ENCODE measurements at places on chromosomes 6 and 20.
A peak's percentile ranks its signal among the peaks of the same experiment; 100 is the strongest.

DNA sequence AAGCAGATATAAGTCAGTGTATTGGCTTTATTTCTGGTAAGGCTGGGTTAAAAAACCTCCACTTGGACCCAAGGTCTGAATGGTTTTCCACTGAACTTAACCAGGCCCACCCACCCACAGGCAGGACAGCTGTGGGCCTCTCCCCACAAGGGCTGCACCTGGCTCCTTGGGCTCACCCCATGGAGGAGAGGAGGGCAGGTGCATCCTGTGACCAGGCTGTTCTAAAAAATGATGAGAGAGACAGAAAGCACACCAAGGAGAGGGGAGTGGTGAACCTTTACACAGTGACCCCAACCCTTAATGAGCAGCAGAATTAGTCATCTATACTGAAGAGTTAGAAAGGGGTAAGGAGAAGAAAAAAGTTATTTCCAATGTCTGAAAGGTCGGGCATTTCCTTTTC, 34.5 kb upstream of the DUSP22 start:
- DNase-seq: no peak

- DNase-seq: peak; percentile 7
Observed at GRCh38 chr20:11585752-11586352, 331.8 kb upstream of the BTBD3 start.

GRCh38 chr20:24498641-24499040, 29.2 kb downstream of the SYNDIG1 start:
- no peak for DNase-seq

DNA sequence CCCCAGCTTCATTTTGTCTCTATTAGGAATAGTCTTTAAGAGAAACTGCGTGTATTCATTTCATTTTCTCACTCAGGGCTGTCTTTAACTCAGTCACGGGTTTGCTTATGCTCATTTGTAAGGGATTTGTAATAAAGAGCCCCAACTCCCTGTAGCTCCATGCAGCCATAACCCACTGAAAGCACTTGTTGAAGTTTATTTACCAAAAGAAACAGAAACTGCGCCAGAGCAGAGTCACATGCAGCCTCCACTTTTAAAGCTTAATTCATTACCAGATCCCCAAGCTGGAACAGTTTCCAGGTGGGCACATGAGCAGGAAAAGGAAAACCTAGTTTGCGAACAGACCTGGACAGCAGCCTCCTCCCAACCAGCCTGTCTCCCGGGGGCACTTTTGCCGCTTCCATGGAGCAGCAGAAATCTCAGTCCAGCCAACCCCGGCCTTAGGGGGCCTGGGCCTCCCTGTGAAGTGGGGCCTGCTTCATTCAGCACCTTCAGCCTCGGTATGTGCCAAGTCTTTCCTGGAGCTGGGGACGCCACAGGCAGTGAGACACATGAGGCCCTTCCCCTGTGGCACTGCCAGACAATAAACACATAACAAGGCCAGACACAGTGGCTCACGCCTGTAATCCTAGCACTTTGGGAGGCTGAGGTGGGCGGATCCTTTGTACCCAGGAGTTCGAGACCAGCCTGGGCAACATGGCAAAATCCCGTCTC, 4.5 kb downstream of the BCAS4 start:
- DNase-seq: no peak

DNA sequence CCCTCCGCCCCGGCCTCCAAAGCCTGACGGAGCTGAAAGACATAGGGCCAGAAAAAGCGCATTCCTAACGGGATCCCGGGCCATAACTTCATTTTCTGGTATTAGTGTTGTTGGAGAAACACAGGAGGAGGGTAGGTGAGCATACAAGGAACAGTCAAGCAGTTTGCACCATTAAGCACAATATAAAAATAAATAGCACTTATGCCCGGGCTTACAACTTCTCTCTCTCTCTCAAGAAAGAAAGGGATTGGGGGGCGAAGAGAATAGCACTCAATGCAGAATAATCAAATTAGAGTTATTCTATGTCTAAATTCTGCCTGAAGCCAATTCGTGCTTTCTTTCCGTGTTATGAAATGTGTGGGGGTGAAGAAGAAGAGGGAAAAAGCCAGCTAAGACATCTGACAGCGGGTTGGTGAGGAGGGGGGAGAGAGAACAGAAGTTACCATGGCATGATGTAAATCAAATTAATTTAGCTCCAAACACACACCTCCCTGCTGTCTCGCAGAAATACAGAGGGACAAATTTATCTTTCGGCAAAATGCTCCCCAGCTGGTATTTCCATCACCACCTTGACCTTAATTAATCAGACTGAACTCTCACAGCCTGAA, 508 bp upstream of the METTL24 start:
- no peak for DNase-seq

- DNase-seq: no peak
Observed at GRCh38 chr20:47765691-47766594, 19.3 kb downstream of the SULF2 start.

- DNase-seq: no peak
Observed at GRCh38 chr20:57290178-57290484, 23.7 kb upstream of the BMP7 start.

- DNase-seq: no peak
Observed at GRCh38 chr6:37583261-37583660, 83.6 kb upstream of the CCDC167 start.

DNA sequence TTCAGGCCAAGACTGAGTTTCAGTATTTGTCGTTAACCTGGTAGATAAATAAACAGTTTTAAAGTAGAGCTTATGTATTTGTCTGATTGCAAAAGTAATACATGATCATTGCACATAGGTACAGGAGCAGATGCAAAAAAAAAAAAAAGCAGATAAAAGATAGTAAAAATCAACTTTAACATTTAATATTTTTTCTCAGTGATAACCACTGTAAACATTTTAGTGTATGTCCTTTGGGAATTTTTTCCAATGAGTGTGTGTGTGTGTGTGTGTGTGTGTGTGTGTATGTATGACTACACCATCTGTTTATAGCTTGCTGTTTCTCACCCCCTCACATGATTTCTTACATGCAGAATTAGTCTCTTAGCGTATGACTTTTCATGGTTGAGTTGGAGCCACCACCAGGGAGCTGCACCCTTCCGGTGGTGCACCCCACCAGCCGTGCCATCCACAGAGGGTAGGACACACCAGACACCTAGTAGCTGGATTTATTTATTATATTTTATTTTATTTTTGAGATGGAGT, 26.3 kb downstream of the WRNIP1 start:
- no peak for DNase-seq

DNA sequence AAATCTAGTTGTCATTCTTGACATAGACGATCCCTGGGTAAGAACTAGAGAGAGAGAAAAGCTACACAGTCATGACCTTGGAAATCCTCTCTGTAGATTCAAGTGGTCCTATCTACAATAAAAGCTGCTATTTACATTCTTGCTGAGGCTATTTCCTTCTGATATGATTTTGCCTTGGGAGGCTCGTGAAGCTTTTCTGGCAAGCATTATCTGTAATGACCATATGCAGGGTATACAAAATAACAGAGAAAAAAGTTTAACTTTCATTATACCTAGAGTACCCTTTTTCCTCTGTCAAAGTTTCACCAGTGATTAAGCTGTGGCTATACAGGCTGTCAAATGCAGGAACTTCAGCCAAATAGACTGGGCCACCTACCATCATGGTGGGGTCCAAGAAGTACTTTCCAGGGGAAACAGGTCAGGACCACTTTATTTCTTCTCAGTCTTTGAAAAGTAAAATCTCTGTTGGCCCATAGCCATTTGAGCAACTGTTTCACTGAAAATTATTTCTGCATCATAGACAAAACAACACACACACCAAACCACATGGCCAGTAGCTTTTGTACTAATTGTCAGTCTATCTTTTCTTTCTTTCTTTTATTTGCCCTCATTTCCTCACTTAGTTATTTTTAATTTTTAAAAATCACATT, 677.0 kb upstream of the ID4 start:
- no peak for DNase-seq

GRCh38 chr20:64228086-64228653, 27.4 kb upstream of the PCMTD2 start:
- DNase-seq: no peak

DNA sequence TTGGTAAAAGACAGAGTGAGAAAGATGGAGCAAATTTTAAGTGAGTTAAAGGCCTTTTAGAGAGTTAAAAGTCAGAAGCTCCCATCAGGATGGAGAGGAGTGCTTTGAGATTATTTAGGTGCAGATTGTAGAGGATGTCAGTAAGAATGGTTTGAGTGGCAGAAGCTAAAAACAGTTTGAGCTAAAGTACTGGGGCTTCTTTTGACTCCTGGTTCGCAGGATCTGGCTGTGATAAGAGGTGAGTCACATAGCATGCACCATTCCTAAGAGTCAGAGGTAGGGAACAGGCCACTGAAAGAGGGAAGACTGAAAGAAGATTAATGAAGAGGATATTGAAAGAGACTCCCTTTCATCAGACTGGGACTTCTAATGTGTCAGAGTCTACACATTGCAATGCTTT, 1047.9 kb upstream of the MAP3K7 start:
- no peak for DNase-seq

Data from NCI-H187 treated with DMSO at 0.1 percent for 48 hours (cell line).